ENCODE measurements at places on chromosomes 6 and 20.

DNA sequence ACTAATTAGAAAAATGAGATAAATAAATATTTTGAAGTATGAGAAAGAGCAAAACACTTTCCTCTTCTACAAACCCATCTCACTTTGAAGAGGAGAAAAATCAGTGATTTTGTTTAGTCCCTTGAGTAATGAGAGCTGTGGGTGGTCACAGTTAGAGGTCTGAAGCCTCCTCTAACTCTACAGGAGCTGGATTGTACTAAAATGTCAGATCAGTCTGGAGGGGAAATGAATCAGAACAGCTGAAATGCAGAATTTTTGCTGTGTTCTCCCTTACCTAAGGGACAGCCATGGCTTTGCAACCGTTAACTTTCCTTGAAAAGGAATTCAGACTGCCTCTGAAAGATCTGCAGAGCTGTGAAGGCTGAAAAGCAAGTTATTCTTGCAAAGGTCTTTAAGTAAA is 11.4 kb upstream of the RFPL4B start:
- no peak for DNase-seq

DNA sequence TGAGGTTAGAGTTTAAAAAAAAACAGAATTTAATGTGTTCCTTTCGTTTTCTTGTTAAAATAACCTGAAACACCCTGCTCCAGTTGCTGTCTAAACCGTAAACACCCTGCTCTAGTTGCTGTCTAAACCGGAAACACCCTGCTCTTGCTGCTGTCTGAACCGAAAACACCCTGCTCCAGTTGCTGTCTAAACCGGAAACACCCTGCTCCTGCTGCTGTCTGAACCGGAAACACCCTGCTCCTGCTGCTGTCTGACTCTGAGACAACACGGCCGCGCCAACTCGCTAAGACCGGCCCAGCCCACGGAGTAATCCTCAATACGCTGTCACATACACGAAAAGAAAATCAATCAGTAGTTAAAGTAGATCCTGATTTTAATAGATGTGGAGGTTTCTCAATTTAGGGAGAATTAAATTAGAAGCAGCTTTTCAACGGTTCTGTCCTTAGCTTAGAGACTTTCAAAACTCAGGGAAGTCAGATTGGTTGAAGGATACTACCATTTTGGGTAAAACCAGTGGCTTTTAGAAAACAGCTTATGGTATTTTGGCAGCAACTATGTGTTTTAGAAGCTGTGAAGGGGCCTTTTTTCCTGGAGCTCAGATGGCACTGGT is 98.3 kb downstream of the RAMACL start:
- DNase-seq: peak; percentile 58

DNA sequence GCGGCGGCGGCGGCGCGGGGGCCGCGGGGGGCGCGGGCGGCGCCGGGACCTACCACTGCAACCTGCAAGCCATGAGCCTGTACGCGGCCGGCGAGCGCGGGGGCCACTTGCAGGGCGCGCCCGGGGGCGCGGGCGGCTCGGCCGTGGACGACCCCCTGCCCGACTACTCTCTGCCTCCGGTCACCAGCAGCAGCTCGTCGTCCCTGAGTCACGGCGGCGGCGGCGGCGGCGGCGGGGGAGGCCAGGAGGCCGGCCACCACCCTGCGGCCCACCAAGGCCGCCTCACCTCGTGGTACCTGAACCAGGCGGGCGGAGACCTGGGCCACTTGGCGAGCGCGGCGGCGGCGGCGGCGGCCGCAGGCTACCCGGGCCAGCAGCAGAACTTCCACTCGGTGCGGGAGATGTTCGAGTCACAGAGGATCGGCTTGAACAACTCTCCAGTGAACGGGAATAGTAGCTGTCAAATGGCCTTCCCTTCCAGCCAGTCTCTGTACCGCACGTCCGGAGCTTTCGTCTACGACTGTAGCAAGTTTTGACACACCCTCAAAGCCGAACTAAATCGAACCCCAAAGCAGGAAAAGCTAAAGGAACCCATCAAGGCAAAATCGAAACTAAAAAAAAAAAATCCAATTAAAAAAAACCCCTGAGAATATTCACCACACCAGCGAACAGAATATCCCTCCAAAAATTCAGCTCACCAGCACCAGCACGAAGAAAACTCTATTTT is 2.0 kb downstream of the FOXC1 start:
- DNase-seq: no peak

DNA sequence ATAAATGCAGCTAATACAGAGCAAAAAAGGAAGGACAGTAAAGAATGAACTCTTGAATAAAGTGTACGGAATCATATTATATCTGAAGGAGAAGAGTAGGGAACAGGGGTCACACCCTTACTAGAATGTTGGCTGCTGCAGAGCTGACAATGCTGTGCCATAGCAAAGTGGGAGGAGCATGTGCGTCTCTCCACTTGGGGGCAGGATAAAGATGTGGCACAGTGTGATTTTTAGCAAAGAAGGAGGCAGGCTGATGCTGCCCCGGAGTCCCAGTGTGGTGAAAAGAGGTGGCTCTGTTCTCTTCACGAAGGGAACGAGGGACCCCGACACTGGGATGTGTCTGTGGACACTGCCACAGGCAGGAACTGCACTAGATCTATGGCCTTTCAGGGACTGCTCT is 67.5 kb downstream of the INSM1 start:
- DNase-seq: no peak

DNA sequence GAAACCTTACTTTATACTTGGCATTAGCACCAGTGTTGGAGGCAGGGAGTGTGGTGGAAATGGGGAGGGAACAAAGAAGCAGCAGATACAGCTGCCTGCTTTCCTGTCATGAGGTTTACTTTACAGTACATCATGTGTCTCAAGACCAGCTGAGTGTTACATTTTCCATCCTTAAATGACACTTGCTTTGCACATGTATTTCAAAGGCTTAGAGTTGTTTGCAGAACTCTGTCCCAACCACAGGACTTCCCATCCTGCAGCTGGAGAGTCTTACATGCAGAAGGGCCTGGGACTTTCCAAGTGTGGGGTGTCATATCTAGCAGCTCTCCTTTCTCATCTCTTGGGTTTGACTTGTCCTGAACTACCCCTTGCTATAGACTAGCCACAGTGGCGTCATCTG is 395.9 kb downstream of the DHX35 start:
- DNase-seq: no peak

DNA sequence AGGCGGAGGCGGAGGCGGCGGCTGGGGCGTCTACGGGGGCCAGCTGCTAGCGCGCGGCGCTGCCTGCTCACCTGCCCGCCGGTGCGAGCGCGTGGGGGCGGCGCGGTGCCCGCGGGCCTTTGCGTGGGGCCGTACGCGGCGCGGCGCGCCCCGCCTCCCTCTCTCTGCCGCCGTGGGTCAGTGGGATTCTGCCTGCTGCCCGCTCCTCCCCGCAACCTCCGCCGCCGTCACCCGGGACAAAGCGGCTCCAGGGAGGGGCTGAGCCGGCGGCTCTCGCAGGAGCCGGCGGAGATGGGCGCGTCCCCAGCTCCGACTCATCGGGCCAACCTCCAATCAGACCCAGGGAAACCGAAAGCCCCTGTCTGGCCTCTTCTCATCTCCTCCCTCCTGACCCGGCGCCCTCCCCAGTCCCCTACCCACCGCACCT is at the start of gene RCAN2:
Gene RCAN2, minus strand, starts transcription at position 249 of the 427 bp plus-strand sequence.
- no peak for DNase-seq

- DNase-seq: no peak
Measured at GRCh38 chr6:37313723-37314486, 39.9 kb upstream of the RNF8 start.

GRCh38 chr6:157892363-157892877 is 69.4 kb downstream of the SNX9 start:
- no peak for DNase-seq

All from stimulated activated CD8-positive, alpha-beta memory T cell treated with anti-CD3 and anti-CD28 coated beads, Interleukin-4, amount 100 ng/mL, for 4 hours (primary cell).